ENCODE measurements at places on chromosomes 16 and 17.

- DNase-seq: no peak
These were observed 9.0 kb upstream of the CDRT15 start for GRCh38 chr17:14245629-14246028.

GRCh38 chr17:38872671-38873385 is 3.0 kb downstream of the LASP1 start:
- no peak for DNase-seq

DNA sequence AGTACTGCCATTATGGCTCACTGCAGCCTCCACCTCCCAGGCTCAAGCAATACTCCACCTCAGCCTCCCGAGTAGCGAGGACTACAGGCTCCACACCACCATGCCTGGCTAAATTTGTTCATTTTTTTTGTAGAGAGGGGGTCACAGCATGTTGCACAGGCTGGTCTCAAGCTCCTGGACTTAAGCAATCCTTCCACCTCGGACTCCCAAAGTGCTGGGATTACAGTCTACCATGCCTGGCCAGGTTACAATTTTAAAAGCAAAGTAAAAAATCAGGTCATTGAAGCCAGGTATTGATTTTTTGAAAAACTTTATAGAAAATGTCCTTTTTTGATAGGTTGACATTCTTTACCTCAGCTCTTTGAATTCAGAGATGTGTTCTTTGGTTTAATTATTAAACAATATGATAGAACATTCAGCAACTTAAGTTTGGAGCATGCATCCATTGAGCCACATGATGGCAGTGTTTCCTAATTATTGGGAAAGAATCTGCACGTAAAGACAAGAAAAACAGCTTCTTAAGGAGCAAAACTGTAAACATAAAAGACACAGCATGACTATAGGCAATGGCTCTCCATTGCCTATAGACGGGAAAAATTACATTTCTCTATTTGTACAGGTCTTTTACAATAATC is 1.7 kb upstream of the SLC16A11 start:
- DNase-seq: no peak

DNA sequence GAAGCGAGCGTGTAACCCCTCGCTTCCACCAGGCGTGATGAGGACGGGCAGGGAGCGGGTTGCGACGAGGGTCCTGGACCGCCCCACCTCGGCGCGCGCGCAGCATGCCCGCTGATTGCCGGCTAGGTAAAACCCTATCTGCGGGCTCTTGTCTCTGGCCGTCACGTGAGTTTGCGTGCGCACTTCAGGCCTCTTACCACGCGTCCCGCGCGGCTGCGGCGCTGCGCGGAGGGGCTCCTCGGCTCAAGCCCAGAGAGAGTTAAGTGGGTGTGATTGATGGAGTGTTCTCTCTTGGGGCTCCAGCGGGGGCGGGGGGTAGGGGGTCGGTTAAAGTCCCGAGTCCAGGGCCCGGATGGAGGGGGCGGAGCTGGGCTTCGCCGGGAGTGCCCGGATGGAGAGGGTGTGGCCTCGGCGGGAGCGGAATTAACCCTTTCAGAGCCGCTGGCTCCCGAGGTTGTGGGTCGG is 7.9 kb downstream of the KDM6B start:
- DNase-seq: peak; percentile 63

DNA sequence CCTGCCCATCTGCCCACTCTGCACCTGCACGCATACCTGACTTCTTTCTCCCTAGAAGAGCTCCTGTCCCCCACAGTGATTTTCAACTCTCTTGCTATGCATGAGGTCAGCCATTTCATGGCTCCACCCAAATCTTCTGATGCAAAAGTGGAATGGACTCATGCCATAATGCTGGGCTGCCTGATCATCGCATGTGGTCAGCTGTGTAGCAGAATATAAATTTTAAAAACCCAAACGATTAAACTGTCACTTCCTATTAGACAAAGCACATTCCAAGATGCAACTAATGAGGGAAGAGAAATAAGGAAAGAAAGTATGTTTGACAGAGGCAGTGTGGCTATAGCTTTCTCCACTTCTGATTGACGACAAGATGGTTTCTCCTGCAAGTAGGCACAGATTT is 26.1 kb downstream of the GRIN2A start:
- no peak for DNase-seq

DNA sequence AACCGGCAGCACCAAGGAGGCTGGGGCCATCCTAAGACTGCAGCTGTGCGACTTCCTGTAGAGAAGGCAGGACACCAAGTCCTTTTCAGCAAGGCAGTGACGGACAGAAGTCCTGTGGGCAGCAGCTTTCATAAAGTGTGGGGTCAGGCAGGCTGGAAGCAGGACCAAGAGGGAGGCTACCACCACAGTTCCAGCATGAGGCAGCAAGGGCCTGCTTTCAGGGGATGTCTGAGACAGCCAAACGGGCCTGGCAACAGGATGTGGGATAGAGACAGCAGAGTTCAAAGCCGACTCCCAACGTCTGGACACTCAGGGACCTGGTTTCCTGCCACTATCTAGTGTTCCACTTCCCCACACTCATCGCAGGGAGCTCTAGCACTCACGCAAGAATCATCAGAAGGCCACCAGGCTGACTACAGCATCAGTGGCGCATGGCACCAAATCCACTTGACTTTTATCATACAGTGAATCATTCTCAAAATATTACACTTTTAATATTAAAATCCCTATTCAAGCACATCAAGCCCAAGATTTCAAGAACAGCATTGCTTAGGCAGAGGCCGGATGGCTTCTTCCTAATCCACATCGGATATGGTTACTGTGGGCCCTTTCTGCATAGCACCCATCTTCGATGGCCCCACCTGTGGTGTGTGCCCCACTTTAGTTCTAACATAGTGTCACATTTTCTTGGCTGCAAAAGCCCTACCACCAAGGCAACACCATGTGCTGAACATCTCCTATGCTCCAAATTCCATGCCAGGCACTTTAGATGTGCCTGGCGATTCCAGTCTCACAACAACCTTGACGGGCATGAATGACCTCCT is 5.2 kb downstream of the USP7 start:
- no peak for DNase-seq
